Cerebellar cortex (tissue), 1 donor: ENCODE measurements at places on chromosomes 4 and X.

GRCh38 chr4:45453258-45453853 is 670.5 kb downstream of the GABRG1 start:
- peak; percentile 48 for DNase-seq

DNA sequence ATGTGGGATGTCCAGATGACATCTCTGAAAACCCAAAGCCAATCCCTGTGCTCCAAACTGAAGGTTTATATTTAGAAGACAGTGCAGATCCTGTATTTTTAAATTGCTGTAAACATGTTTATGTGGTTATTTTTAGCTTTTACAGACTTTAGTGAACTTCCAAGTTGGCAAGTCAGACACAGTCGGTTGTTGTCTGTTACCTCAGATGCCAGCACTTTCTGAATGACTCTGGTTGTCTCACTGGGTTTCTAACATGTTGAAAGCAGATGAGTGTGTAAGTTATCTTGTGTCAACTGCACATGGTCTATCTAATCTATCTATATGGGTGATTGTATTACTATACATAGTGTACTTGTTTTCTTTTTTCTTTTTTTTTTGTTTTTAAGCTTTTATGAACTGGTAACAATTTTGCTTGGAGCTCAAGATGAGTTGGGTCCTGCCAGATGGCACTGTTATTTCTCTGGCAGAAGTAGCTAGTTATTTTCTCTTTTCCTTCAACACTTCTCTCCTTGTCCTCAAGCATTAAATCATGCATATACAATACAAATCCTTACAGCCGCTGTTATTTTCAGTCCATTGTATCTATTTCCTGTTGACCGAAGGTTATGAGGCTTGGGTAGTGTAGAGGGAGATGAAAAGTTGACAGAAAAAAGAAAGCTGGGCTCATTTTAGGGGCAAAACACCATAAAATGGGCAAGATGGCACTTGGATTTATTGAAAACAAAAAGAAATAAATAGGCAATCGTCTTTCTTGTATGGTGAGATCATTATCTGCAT is 66.3 kb downstream of the GAB1 start:
- peak; percentile 40 for DNase-seq

DNA sequence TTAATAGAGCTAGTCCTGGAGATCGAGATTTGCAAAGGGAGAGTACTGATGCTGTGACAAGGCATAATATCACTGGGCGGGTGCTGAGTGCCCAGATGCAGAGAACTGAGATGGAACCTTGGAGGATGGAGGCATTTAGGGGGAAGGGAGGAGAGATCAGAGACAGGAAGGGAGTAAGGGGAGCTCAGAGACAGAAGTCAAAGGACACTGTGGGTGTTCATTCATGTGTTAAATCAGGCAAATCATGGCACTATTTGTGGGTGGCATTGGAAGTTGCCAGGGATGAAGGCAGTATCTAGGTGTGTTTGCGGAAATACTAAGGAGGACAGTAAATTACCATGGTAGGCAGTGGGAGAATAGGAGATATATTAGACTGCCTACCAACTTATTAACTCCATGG is 135.0 kb downstream of the RBM46 start:
- DNase-seq: no peak

GRCh38 chr4:88002786-88003185 is 4.6 kb upstream of the PKD2 start:
- no peak for DNase-seq

GRCh38 chr4:26931451-26931850 is 70.8 kb downstream of the STIM2 start:
- DNase-seq: no peak

- DNase-seq: peak; percentile 72
Observed at GRCh38 chrX:56233682-56234081, 1.5 kb downstream of the KLF8 start.

DNA sequence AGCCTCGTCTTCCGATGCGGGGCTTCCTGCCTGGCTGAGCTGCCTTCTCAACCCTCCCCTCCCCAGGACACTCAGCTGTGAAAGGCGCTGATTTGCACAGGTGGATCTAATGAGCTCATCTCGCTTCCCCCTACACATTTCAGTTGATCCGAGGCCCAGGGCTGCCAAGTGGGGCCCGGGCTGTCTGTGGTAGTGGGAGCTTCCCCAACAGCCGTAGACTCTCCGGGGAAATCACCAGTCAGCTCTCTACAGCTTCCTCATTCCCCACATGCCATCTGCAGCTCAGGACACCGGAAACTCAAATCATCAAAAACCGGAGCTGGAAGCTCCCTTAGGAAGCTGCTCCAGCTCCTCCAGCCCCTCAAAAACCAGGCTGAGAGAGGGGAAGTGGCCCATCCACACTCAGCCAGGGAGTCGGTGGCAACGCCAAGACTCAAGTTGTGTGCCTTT is 56.2 kb downstream of the SMIM20 start:
- no peak for DNase-seq

DNA sequence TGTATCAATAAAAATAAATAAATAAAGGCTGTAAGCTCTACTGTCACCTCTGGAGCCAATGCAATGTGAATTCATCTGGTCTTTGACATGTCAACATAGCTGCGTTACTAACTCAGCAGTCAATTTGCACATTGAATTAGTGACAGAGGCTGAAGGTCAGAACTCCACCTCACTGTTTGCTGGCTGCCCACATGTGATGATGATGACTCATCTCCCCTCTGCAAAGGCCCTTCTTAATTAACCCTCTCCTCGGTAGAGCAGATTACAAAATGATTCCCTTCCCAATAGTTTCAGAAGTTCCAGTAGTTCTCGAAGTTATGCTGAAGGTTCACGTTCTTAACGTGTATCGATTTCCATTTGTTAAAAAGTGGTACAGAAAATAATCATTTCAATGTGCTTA is 1626.0 kb upstream of the TENM3 start:
- no peak for DNase-seq

- peak; percentile 0 for DNase-seq
Observed at GRCh38 chrX:140360284-140360683, 144.6 kb downstream of the SOX3 start.

DNA sequence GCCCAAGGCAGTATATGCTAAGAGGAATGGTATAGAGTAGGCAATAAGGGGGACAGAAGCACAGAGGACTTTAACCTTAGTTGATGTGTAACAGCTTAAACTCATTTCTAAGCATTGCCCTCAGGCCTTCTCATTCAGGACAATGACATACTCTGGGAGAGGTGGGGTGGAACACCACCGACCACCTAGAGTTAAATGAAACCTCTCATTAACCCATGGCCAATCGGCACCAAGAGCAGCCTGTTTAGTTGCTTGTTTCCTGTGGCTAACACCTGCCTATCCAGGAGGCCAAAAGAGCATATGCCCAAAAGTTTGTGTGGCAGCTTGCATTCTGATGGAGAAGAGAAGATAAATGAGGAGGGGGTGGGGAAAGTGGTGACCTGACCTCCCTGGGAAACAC is 88.7 kb upstream of the PLAC1 start:
- DNase-seq: no peak

DNA sequence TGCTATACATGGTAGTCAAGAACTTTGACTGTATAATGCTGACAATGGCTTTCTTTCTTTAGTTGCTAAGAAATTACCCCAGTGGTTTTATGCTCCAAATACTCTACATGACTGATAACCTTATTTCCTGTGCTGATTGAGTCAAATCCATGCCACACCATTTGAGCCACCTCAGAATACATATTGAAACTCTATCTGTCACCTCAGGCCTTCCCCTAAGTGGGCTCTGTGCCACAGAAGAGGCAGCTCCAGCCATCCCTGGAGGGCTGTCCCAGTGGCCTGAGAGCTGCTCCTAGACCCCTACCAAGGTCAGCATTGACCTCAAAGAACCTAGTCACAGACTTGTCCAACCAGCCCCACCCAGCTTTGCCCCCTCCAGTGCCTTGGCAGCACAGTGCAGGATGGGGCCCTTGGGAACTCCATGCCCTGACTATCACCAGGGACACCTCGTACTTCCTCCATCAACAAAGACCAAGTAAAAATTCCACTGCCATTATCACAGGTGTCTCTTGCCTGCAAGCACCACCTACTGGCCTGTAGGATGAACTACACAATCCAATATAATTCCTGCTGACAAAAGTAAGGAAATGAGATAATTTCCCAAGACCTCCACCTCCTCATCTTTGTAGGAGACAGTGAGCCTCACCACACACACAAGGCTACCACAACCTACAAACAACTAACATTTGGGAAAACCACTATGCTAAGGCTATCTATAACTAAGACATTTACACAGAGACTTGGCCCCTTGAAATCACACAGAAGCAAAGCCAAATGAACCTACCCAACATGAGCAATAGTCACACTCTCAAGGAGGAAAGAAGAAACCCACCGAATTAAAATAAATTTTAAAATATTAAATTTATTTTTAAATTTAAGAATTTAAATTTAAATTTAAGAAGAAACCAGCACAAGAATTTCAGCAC is 239.9 kb downstream of the NKX6-1 start:
- DNase-seq: no peak

DNA sequence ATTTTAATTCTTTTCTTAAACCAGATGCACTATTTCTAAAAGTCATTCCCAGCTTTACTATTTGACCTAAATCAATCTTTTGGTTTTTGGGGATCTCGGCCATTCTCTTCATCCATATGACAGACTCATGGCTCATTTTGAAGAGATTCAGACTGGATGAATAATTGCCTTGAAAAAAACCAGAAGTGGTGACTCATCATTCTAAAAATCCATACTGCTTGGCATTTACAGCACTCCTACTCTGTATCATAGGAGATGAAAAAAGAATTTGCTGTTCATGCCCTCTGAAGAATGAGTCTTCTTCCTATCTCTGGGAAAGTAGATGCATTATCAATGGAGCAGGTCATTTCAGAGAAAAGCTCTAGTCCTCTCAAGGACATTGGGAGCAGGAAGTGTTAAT is 220.5 kb upstream of the RPS6KA3 start:
- DNase-seq: no peak

DNA sequence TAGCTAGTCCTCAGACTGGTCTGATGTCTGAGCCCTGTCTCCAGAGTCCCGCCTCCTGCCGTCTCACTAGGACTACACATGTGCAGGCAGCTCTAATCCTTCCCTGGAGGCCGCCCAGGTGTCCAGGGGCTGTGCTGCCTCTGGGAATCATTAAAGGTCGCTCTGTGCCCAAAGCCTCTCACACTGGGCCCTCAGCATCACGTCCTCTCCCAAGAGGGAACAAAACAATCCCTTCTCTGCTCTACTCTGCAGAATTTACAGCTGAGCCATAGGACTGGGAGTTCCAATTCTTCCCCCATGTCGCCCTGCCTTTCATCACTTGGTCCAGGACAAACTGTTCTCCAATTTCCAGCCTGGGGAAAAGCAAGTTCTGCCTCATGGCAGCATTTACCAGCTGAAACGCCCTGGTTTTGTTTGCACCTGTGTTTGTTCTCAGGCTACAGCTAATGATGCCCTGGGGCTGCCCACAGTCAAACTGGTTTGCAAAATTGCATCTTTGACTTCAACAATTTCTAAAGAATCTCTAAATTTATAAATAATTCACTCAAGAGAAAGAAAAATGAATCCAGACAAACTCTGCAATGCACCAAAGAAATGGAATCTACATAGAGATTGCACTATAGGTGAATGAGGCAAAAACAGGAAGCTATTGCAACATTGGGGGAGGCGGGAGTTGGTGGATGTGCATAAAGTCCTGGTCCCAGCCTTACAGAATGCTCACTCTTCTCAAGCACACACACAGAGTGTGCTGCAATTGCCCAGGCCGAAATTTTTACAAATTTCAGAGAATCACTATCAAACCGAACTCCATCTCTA is 7.2 kb upstream of the MRFAP1 start:
- no peak for DNase-seq

GRCh38 chr4:184320631-184321030 is 103.0 kb upstream of the ENPP6 start:
- no peak for DNase-seq

GRCh38 chr4:30865691-30866090 is 145.5 kb downstream of the PCDH7 start:
- DNase-seq: no peak

DNA sequence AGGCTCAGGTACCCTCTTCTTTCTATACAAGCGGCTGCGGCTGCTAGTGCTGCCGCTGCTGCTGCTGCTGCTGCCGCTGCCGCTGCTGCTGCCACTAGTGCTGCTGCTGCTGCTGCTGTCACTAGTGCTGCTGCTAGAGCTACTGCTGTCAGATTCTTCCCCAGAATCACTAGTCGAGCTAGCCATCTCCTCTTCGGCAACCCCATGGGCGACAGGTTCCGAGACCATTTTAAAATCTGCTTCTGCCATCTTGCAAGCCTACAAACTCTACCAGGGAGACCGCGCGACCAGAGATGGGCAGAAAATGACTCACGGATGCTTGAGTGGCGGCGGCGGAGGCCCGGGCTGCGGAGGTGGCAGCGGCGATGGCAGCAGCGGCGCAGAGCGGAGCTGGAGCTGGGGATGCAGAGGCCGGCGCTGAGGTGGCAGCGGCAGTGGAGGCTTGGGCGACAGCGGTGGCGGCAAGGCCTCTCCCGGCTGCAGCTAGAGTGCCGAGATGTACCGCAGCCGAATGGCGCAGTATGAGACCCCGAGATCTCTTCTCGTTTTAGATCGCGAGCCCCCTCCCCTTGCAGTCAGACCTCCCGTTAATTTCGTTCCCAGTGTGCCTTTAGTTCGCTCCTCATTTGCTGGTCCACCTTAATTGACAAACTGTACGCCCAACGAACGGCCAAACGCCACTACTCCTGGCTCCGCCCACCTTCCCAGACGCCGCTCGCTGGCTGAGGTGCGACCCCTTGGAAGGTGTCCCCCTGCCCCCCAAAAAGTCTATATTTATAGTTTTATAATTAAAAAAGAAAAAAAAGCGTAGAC is at the start of gene NAP1L3:
Gene NAP1L3, minus strand, starts transcription at position 523 of the 813 bp plus-strand sequence. Its CDS starts 274 bp downstream, at position 249.
- peak; percentile 87 for DNase-seq

GRCh38 chr4:137609718-137610430 is 77.6 kb upstream of the PCDH18 start:
- no peak for DNase-seq

DNA sequence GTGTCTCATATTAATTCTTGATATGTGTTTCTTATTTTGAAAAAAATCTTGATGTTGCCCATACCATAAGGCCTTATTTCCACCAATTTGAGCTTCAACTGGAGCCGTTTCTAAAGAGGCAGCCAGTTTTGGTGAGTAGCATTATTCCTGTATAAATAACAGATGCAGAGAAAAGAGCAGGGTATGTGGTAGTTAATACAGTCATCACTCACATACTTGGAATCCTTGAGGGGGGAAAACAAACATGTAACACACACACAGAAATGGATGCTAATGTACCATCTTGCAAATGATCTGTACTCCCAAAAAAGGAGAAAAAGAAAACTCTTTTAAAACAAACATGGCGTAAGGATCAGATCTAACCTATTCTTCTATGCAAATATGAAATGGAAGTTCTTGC is 389.7 kb downstream of the GPM6A start:
- no peak for DNase-seq

DNA sequence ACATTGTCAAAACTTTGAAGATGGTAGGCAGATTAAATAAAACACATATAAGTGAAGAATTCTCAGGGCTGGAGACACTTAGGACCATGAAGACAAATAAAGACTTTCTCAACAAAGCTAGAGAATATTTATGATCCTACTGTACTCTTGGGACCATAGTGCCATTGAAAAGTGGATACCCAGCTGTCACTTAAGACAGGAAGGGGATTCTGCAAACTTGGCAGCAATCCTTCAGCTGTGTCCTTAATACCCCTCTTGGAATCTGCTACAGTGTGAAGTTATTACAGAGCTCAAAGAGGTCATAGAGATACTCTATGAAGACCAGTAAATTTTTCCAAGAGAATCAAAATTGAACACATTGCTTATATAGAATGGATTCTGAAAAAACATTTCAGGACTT is 24.3 kb downstream of the PDE5A start:
- no peak for DNase-seq
